Testis (tissue), 5 donors: ENCODE measurements at places on chromosomes 3 and 15. TPM values are rescaled to one million over a fixed set of nuclear protein-coding genes. Genes with fewer than 3 reads are reported as not detected.

Gene CLN6
- 23.3 TPM for polyA plus RNA-seq

Gene GOLGA8H
- 8.6 TPM for polyA plus RNA-seq

- DNase-seq = no peak
- no peaks in the 10 kb centered on the region for H3K27me3 ChIP-seq
- H3K4me1 ChIP-seq = no peaks in the 10 kb centered on the region
- no peak overlapping the region for H3K4me3 ChIP-seq
- H3K36me3 ChIP-seq = no peaks in the 10 kb centered on the region
Observed at GRCh38 chr3:177429079-177429478, 231.8 kb upstream of the TBL1XR1 start.

GRCh38 chr3:187974871-187975271 lies 179.1 kb upstream of the LPP start:
- H3K27me3 ChIP-seq = no peaks in the 10 kb centered on the region
- no peak overlapping the region for H3K27ac ChIP-seq
- no peak overlapping the region for H3K4me3 ChIP-seq
- H3K36me3 ChIP-seq = no peaks in the 10 kb centered on the region

DNA sequence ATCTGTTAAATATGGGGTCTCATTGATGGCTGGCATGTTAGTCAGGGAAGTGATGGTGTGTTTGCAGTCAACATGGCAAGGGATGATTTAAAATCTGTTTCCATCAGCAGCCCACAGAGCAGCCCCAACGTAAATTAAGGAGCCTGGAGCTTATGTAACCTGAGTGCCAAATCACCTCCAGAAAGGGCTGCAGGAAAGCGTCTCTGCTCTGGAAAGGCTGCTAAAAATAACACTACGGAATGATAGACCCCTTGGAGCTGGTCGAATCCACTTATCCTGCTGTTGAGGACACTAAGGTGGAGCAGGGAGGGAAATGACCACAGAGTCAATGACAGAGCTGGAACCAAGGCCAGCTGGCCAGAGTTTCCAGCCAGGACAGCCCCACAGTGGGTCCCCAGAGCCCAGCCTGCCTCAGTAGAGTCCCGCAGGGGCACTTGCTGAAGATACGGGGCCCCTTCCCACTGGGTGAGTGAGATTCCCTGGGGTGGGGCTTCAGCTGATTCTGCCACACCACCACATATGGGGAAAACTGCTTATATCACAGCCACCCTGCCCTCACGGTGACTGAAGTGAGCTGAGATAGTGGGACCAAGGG lies 63.5 kb downstream of the EPHB1 start:
- no peaks in the 10 kb centered on the region for H3K36me3 ChIP-seq
- H3K27ac ChIP-seq = no peak overlapping the region
- no peak for DNase-seq
- H3K4me3 ChIP-seq = no peak overlapping the region
- H3K27me3 ChIP-seq = no peaks in the 10 kb centered on the region
